ENCODE measurements at places on chromosomes 16 and 17. TPM values are rescaled to one million over a fixed set of nuclear protein-coding genes. Genes with fewer than 3 reads are reported as not detected.

Gene KRT20
- total RNA-seq: 0.29 TPM

Gene P3H4
- total RNA-seq: 44.3 TPM

DNA sequence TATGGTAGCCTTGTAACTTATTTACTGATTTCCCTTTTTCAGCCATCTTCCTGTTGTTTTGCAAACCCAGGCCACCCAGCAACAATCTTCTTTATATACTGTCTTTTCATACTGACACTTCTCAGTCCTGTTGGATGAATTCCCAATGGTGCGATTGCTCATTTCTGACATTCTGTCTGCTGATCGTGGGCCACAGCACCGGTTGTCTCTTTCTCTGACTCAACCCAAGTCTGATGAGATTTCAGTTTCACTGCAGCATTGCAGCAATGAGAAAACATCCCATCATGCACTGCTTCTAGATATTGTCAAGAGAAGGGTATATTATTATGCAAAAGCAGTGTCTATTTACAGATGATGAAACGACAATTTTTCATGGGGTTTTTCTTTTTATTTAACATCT, 349.2 kb upstream of the HSBP1 start:
- DNase-seq: no peak

DNA sequence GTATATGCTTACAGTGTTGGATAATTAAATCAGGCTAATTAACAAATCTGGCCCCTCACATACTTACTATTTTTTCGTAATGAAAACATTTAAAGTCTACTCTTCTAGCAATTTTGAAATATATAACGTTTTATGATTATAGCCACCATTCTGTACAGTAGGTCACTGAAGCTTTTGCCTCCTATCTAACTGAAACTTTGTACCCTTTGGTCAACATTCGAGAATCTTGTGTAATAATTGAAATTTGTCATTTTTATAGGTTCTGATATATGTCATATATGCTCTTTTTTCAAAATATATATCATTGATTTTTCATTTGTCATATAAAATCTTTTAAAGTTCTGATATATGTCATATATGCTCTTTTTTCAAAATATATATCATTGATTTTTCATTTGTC, 12.7 kb downstream of the PHKB start:
- DNase-seq: no peak

Gene ST6GALNAC1
- 4.6 TPM for total RNA-seq

Measured in uterus (tissue), 4 donors.